ENCODE measurements at places on chromosomes 3 and 15.

DNA sequence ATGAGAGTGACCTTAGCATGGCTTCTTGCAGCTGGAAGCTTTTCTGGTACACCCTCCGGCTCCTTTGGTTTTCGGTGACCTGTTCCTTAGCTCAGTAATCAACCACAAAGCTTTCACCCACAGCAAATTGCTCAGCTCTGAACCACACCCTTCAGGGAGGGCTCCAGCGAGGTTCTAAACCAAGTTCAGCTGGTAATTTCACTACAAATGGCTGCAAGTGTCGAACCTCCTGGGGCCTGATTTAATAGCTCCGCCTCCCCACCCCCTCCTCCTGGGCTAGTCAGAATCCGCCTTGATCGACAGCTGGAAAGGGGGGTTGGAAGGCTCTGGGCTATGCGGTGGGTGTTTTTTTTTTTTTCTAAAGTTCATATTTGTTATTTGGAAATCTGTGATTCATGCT lies 150.9 kb upstream of the MCTP2 start:
- DNase-seq, result no peak
- H3K4me1 ChIP-seq, result no peaks in the 10 kb centered on the region
- H3K27me3 ChIP-seq, result no peaks in the 10 kb centered on the region

DNA sequence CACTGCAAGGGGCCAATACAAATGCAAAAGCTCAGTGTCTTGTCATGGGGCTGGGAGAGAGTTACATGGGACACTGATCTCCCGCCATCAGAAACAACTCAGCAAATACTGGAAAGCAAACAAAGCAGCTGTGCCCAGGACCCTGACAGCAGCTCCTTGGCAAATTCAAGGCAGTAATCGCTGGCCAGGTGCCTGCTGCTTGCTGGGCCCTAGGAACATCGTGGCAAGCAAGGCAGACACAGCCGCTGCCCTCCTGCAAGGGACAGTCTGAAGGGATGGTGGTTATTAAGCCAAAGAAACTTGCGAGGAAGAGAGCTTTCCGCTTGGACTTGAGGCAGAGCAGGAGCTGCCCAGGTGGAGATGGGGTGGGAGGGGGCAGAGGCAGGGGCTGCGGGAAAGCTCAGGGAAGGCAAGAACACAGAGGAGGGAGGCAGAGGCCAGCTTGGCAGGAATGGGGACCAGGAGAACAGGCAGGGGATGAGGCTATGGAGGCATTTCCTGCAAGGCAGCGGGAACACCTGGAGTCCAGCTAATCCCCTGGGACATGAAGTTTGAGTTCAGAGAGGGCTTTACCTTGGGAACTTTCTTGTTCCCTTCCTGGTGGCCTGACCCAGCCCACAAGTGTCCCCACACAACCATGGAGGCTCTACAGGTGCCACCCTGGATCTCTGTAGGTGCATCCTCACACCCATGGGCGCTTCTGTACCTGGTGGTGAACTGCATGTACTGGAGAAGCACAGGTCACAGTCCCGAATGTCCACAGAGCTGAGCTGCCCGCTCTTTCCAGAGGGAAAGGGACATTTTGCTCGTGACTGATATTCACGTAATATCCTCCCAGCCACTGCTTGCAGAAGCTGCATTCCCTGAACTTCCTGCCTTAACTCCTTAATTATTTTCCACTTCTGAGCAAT lies 78.7 kb upstream of the ATP2B2 start:
- H3K4me3 ChIP-seq, result no peak overlapping the region
- no peak for DNase-seq
- no peak overlapping the region for H3K27ac ChIP-seq
- no peaks in the 10 kb centered on the region for H3K4me1 ChIP-seq

DNA sequence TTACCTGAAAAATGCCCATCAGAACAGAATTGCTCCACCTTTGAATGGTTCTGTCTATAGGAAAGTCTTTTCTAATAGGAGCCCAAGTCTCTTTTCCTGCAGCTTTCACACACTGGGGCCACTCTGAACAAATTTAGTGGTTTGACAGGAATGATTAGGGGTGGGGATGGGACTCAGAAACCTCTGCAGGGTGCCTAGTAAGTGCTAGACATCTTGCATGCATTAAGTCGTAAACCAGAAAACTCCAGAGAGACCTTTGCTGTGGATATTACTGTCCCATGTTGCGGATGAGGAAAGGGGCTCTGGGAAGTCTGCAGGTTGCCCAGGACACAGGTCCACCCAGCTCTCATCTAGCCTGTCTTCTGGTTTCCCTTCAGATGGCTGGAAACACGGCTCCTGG lies 189.7 kb downstream of the OPA1 start:
- H3K4me3 ChIP-seq, result no peak overlapping the region
- H3K4me1 ChIP-seq, result no peaks in the 10 kb centered on the region
- H3K27ac ChIP-seq, result no peak overlapping the region
- H3K27me3 ChIP-seq, result peaks cover 68% of the 10 kb centered on the region

DNA sequence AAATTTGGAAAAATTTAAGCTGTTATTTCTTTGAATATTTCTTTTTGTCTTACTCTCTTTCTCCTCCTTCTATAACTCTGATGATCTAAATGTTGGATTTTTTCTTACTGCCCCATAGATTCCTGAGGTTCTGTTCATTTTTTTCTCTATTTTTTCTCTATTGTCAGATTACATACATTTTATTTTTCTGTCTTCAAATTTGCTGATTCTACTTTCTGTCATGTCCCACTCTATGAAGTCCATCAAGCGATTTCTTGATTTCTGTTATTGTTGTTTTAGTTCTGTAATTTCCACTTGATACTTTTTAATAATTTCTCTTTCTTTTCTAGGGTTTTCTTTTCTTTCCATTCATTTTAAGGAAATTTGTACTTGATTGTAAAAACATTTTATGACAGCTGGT lies 83.7 kb upstream of the THRB start:
- H3K36me3 ChIP-seq, result no peaks in the 10 kb centered on the region
- H3K27ac ChIP-seq, result no peak overlapping the region
- H3K4me1 ChIP-seq, result no peaks in the 10 kb centered on the region
- H3K27me3 ChIP-seq, result no peaks in the 10 kb centered on the region
- H3K4me3 ChIP-seq, result no peak overlapping the region

DNA sequence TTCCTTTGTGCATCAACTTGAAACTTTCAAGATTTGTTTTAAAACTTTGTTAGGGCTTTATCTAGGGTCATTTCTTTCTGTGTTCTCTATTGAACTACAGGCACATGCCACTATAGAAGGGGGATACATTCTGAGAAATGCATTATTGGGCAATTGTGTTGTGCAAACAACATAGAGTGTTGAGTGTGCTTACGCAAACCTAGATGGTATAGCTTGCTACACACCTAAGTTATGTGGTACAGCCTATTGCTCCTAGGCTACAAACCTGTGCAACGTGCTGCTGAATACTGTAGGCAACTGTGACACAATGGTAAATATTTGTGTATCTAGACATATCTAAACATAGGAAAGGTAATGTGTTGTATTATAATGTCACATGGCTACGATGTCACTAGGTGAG lies 33.0 kb upstream of the KLF13 start:
- no peaks in the 10 kb centered on the region for H3K4me1 ChIP-seq
- no peak overlapping the region for H3K4me3 ChIP-seq
- DNase-seq, result no peak
- H3K36me3 ChIP-seq, result no peaks in the 10 kb centered on the region

- H3K36me3 ChIP-seq, result peaks cover 3% of the 10 kb centered on the region
- H3K4me3 ChIP-seq, result no peak overlapping the region
- H3K27me3 ChIP-seq, result no peaks in the 10 kb centered on the region
- DNase-seq, result no peak
- peaks cover 31% of the 10 kb centered on the region for H3K4me1 ChIP-seq
These were observed 380.7 kb downstream of the LPP start for GRCh38 chr3:188534633-188535032.

- no peak for DNase-seq
- no peaks in the 10 kb centered on the region for H3K27me3 ChIP-seq
- no peak overlapping the region for H3K4me3 ChIP-seq
- no peak overlapping the region for H3K27ac ChIP-seq
- H3K36me3 ChIP-seq, result no peaks in the 10 kb centered on the region
These were observed 454.1 kb upstream of the BCHE start for GRCh38 chr3:166291186-166291955.

- no peak for DNase-seq
- H3K27ac ChIP-seq, result peak overlapping the region; percentile 47
- peaks cover 67% of the 10 kb centered on the region for H3K4me1 ChIP-seq
These were observed 40.7 kb downstream of the C2CD4B start for GRCh38 chr15:62124176-62124972.

- no peaks in the 10 kb centered on the region for H3K4me1 ChIP-seq
- no peak overlapping the region for H3K4me3 ChIP-seq
- DNase-seq, result no peak
- H3K27me3 ChIP-seq, result peaks cover 23% of the 10 kb centered on the region
These were observed 344.6 kb upstream of the NECTIN3 start for GRCh38 chr3:110727056-110727455.

DNA sequence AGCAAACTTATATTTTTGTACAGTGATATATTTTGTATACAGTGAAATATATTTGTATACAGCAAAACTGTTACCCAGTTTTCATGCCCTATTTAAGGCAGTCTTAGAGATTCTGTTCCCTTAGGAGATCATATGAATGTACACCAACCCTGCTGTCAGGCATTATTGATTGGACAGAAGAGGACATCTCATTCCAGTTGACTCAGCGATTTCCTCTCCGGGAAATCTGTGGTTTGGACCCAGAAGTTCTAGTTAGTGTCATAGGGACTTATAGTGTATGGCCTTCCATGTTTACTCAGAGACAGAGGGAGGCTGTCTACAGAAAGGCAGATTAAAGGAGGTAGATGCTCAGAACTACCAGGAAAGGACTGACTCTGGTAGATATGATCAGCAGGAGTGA lies 318.8 kb upstream of the KCNMB2 start:
- H3K36me3 ChIP-seq, result no peaks in the 10 kb centered on the region
- DNase-seq, result no peak
- peaks cover 6% of the 10 kb centered on the region for H3K27me3 ChIP-seq
- H3K27ac ChIP-seq, result no peak overlapping the region
- no peak overlapping the region for H3K4me3 ChIP-seq

DNA sequence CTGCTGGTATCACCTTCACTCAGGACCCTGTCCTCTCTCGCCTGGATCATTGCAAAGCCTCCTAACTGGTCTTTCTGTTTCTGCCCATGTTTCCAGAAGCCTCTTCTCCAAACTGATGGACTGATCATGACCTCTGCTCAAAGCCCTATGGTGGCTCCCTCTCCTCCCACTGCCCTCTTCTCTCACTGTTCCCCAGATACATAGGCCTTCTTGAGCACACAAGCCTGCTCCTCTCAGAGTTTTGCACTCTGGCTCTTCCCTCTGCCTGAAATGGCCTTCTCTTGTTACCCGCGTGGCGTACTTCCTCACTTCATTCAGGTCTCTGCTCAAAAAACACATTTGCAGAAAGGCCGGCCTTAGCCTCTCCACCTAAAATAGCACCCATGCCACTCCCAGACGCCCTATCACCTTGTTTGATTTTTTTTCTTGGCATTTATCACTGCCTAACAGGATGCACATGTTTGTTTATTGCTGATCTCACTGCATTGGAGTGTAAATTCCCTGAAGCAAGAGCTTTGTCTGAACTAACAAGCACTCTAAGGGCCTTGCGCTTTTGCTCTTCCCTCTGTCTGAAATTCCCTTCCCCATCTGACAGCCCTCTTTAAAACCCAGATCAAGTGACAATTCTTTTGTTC lies 1.4 kb upstream of the ETFA start:
- peaks cover 35% of the 10 kb centered on the region for H3K4me1 ChIP-seq
- H3K36me3 ChIP-seq, result peaks cover 25% of the 10 kb centered on the region
- H3K27me3 ChIP-seq, result no peaks in the 10 kb centered on the region
- no peak for DNase-seq
- H3K4me3 ChIP-seq, result no peak overlapping the region

GRCh38 chr3:90015688-90016356 lies 908.4 kb downstream of the EPHA3 start:
- H3K4me3 ChIP-seq, result no peak overlapping the region
- H3K36me3 ChIP-seq, result no peaks in the 10 kb centered on the region
- H3K27me3 ChIP-seq, result no peaks in the 10 kb centered on the region
- no peaks in the 10 kb centered on the region for H3K4me1 ChIP-seq
- no peak for DNase-seq
- no peak overlapping the region for H3K27ac ChIP-seq

DNA sequence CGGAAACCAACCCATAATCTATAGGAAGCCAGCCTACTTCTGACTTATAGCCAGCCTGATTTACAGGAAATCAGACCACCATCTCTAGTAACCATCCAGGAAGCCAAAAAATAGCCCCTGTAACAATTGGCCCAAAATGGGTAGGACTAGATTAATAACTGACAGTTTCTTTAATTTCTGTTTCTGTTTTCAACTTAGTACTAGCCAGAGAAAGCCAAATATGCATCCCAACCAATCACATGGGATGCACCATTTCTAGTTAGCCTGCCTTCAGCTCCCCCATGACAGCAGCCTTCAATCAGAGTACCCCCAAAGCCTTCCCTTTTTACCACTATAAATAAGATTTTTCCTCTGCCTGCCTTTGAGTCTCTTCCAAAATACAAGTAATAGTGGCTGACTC lies 239.1 kb upstream of the GADL1 start:
- H3K27me3 ChIP-seq, result no peaks in the 10 kb centered on the region
- no peaks in the 10 kb centered on the region for H3K36me3 ChIP-seq
- H3K27ac ChIP-seq, result no peak overlapping the region
- no peaks in the 10 kb centered on the region for H3K4me1 ChIP-seq
- no peak for DNase-seq

- DNase-seq, result no peak
- H3K4me1 ChIP-seq, result peaks cover 15% of the 10 kb centered on the region
- no peak overlapping the region for H3K4me3 ChIP-seq
- no peaks in the 10 kb centered on the region for H3K36me3 ChIP-seq
- H3K27ac ChIP-seq, result no peak overlapping the region
These were observed 56.6 kb upstream of the PLXND1 start for GRCh38 chr3:129663045-129663446.

GRCh38 chr15:66404532-66404931 lies 17.8 kb downstream of the MAP2K1 start:
- DNase-seq, result no peak
- peak overlapping the region; percentile 81 for H3K27ac ChIP-seq
- no peaks in the 10 kb centered on the region for H3K27me3 ChIP-seq
